ENCODE measurements at places on chromosomes 7 and 10. TPM values are rescaled to one million over a fixed set of nuclear protein-coding genes. Genes with fewer than 3 reads are reported as not detected.

The ASNS gene
- 11.0 TPM for total RNA-seq

The PDLIM1 gene
- 82.0 TPM for total RNA-seq

The SFTPD gene
- 2.6 TPM for total RNA-seq

The DKK1 gene
- total RNA-seq: 10.2 TPM

The CRCP gene
- total RNA-seq: 37.9 TPM

The ACTA2 gene
- 1,024 TPM for total RNA-seq

The CCNY gene
- 31.6 TPM for total RNA-seq

The KCNIP2 gene
- total RNA-seq: 2.6 TPM

The TAS2R41 gene
- total RNA-seq: 2.7 TPM

The NKX2-3 gene
- total RNA-seq: not detected

The ADIRF gene
- total RNA-seq: 128 TPM

The PKD2L1 gene
- total RNA-seq: 0.09 TPM

The C10orf143 gene
- 5.6 TPM for total RNA-seq

The NODAL gene
- total RNA-seq: not detected

The NRCAM gene
- 1.1 TPM for total RNA-seq

The CYP2E1 gene
- 3.7 TPM for total RNA-seq

The AKR1D1 gene
- not detected for total RNA-seq

The OR2A5 gene
- total RNA-seq: not detected

The HERPUD2 gene
- total RNA-seq: 25.3 TPM

The CFAP43 gene
- 6.9 TPM for total RNA-seq

The CLDN3 gene
- total RNA-seq: 156 TPM

The WNT2 gene
- 2.3 TPM for total RNA-seq

All from prostate gland (tissue), 2 donors.